Activated T-helper 17 cell treated with anti-CD3 and anti-CD28 coated beads, Interleukin-2, amount 50 U/mL, for 72 hours (primary cell): ENCODE measurements at places on chromosomes 6 and 20. TPM values are rescaled to one million over a fixed set of nuclear protein-coding genes. Genes with fewer than 3 reads are reported as not detected.

The IPCEF1 gene
- 20.2 TPM for total RNA-seq

The PI3 gene
- not detected for total RNA-seq

The GPR63 gene
- 3.0 TPM for total RNA-seq

The TASP1 gene
- total RNA-seq = 11.2 TPM

The SLC17A9 gene
- total RNA-seq = 5.2 TPM

The LMBRD1 gene
- total RNA-seq = 26.1 TPM

The TUBB2B gene
- total RNA-seq = 0.35 TPM

The HSPA12B gene
- not detected for total RNA-seq

The RSPO4 gene
- total RNA-seq = not detected

The ZSCAN9 gene
- total RNA-seq = 1.8 TPM

The DUSP15 gene
- not detected for total RNA-seq

The PLEKHG1 gene
- total RNA-seq = 7.8 TPM

The IL20RA gene
- total RNA-seq = 0.06 TPM

The MLN gene
- not detected for total RNA-seq

The SLC25A27 gene
- total RNA-seq = not detected

The RIPPLY2 gene
- not detected for total RNA-seq

The PNLDC1 gene
- 0.74 TPM for total RNA-seq

The PTCRA gene
- not detected for total RNA-seq

The HLA-DRB1 gene
- 109 TPM for total RNA-seq

The MUCL3 gene
- total RNA-seq = not detected

The ARMC12 gene
- 1.9 TPM for total RNA-seq

The SMIM26 gene
- total RNA-seq = 55.5 TPM

The SNRPB gene
- total RNA-seq = 489 TPM

The LY6G6F gene
- not detected for total RNA-seq

The CALHM5 gene
- not detected for total RNA-seq

The HLA-DOB gene
- 2.8 TPM for total RNA-seq

The PRSS35 gene
- not detected for total RNA-seq

The MEI4 gene
- total RNA-seq = not detected

The CTAGE9 gene
- total RNA-seq = not detected

The TTBK1 gene
- total RNA-seq = 2.2 TPM

The PROKR2 gene
- total RNA-seq = not detected

The MCHR2 gene
- not detected for total RNA-seq

The NKX2-2 gene
- total RNA-seq = not detected

The SLC17A3 gene
- total RNA-seq = 0.67 TPM

The TINAG gene
- not detected for total RNA-seq
